ENCODE measurements at places on chromosomes 7 and 10.
A peak's percentile ranks its signal among the peaks of the same experiment; 100 is the strongest.

DNA sequence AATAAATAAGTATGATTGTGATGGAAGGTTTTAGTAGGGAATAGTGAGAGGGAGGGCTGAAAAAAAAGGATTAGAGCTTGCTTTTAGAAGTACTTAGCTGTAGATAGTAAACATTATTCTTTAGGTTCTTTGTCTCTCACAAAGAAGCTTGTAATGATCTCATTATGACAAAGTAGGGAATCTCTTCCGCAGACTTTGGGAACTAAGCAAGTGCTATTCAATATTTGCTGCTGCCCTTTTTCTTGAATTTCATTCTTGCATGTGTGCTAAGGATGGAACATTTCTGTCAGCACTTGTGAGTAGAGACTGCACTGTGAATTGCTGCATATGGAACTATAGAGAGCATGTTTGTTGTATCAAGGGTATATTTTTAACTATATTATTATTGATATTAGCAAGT, 173.4 kb downstream of the ST7 start:
- no peak for DNase-seq

DNA sequence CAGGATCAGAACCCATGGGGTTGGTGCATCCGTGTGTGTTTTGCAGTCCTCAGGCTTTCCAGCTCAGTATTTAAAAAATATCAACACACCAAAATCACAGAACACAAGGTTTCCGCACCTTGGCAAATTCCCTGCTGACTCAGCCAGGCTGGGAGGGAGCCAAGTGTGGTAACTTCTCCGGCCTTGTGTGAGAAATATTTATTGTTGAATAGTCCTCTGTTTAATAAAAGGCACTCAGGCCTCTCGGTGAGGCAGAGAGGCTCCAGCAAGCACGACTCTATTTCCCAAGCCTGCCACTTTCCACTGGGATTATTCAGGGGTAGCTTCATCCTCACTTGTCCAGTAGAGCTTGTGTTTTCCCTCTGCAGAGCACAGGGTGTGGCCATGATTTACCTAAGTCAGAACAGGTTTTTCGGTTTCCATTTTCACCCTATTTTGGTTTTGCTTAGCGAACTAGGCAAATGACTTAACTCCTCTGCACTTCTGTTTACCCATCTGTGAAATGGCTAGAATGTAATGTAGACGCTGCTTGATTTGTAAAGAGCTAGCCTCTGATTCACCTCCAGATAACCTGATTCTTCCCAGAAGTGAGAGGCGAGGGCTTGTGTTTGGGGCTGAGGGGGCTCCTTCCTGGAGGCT, 13.0 kb upstream of the CHST15 start:
- DNase-seq, result peak; percentile 64

GRCh38 chr10:3225561-3225960, 53.0 kb upstream of the PITRM1 start:
- DNase-seq, result no peak

DNA sequence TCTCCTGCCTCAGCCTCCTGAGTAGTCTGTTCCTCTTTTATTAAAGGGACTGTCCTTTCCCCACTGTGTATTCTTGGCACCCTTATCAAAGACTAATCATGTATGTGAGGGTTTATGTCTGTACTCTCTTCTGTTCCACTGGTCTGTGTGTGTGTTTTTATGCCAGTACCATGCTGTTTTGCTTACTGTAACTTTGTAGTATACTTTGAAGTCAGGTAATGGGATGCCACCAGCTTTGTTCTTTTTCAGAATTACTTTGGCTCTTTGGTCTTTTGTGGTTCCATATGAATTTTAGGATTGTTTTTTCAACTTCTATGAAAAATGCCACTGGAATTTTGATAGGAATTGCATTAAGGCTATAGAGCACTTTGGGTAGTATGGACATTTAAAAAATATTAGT, 14.1 kb upstream of the AMZ1 start:
- no peak for DNase-seq

DNA sequence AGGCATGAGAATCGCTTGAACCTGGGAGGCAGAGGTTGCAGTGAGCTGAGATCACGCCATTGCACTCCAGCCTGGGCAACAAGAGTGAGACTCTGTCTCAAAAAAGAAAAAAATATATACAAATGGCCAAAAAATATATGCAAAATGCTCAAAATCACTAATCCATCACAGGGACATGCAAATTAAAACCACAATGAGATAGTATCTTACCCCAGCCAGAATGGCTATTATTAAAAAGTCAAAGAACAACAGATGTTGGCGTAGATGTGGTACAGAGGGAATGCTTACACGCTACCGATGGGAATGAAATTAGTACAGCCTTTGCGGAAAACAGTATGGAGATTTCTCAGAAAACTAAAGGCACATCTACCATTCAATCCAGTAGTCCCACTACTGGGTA, 17.4 kb downstream of the SNX8 start:
- no peak for DNase-seq

- no peak for DNase-seq
These were observed 40.8 kb upstream of the HECW1 start for GRCh38 chr7:43071604-43072003.

DNA sequence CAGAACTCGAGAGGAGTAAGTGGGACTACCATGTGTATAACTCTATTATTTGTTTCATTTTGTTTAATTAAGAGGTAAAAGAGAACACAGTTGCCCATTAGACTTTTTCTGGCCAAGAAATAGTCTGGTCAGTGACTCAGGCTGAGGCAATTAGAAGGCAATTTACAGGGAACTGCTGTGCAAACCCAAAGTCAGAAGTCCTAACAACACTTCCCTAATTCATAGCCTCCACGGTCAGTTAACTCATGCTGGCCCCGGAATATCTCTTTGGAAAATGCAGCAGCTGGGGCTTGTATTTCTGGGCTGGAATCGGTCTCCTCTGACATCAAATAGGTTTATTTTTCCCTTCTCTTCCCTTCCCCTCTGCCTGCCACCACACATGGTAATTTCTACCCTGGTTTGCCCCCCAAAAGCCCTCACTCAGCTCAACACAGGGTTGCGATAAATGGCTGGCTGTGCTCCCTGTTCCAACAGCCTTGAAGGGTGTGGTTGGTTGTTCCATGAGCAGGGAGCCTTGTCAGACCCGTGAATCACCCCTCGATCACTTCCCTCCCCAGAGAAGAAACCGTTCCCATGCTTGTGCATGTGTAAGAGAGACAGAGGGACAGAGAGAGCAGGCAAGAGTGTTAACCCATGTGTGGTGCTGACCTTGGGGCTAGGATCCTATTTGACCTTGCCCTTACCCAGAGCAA, 5.3 kb downstream of the SH3PXD2A start:
- no peak for DNase-seq

- no peak for DNase-seq
These were observed 9.3 kb downstream of the ATG9B start for GRCh38 chr7:151014950-151015349.

DNA sequence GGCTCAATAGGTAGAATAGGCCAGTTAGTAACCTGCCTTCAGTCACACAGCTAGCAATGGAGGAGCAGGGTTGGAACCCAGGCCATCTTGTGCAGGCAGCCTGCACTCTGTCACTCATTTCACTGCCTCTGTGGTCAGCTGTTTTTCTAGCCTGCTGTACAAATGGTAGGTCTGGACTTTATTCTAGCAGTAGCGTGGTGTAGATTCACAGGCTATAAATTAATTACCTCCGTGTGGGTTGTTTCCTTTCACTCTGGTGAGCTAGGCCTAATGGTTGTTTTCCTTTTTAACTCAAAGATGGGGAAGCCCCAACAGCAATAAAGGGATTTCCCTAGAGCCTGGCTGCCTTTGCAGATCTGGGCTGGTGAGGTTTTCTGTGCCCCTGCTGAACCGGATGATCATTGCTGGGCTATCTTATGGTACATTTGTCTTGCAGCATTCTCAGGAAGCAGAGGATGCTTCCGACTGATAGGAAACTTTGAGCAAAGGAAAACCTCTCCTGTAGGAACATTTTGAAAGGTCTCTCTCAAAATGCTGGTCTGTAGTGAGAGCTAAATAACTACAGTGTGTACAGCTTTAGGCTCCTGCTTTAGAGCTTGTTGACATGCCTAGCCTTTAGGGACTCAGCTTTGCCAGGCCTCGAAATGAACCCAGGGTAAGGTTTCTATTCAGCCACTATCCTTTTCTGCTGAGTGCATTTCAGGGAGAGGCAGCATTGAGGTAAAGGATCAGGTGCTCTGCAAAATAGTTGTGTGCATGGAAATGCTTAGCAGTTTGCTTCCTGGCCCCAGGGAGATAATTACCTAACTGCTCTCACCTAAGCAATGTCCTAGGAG, 157.4 kb downstream of the ST7 start:
- DNase-seq, result no peak

DNA sequence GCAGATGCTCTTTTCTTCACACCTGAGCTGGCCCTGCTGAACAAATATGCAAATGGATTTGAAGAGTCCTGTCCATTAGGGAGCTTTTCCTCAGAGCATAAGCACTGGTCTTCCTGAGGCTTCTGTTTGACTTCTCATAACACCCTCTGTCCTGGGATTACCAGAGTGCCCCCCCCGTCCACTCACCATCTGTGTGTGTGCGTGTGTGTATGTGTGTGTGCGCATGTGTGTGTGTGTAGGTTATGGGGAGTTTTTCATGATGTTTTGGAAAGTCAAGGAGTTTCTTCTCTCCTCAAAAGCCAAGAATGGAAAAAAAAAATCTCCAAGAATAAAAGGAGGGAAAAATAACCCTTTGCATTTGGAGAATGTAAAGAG, 57.7 kb upstream of the COMTD1 start:
- DNase-seq, result no peak

- DNase-seq, result no peak
These were observed 235.8 kb downstream of the PAXIP1 start for GRCh38 chr7:154767142-154767541.

DNA sequence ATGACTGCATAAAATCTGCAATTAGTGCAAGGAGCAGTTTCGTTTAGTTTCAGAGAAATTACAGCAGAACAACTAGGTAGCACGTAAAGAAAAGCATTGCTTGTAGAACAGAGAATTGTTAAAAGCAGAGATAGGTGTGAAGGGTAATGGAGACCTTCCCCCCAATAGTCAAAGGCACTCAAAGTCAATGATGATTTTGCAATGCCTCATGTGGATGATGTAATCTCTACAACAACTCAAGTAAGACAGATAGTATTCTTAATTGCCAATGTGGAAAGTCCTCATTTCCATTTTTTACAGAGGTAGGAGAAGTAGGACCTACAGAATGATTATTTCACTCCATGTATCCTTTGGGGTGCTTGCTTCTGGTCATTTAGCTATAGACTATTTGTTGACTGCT, 94.3 kb upstream of the GNAI1 start:
- no peak for DNase-seq

DNA sequence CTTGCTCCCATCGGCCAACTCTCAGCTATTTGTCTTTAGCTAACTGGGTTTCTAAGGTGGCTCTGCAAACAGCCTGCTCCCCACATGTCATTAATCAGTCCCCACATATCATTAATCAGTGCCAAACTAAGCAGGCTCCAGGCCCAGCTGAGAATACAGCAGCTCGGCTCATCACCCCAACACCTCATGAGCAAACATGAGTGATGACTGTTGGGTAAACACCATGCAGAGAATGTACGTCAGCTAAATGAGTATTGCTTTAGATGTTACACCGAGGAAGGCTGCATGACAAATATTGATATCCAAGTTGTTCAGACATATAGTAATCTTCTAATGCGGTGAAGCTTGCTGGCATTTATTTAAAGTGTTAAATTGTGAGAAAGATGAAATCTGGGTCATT, 187.5 kb upstream of the AOAH start:
- DNase-seq, result no peak

DNA sequence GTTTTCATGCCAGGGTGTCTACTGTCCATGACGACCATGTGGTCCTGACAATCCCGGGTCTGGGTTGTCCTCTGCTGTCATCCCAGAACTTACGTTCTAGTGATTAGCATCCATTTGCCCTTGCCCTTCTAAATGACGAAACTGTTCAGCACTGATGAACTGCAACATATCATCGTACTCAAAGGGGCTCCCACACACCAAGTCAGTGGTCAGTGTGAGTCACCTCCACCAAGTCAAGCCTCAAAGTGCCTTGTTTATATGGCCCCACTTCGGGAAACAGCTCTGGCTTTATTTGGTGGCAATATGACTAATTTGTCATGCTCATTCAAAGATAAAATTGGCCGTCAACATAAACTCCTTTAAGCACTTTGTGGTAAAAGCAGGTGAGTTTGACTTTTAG, 110.7 kb downstream of the FRMD4A start:
- DNase-seq, result no peak

DNA sequence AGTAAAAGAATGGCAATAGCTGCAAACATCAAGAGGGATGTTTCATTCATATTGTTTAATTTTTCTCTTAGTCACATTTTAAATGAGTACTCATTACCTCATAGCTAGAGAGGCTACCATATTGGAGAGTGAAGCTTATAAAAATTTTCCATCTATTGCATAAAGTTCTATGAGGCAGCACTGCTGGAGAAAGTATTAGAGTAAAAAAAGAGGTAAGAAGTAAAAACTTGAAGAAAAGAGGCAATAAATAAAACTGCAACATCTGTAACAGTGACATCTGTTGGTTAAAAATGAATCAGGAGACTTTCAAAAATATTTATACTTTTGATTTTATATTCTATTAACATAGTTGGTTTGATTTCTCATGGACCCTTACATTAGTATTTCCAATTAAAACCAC, 284.5 kb upstream of the SEMA3D start:
- no peak for DNase-seq

DNA sequence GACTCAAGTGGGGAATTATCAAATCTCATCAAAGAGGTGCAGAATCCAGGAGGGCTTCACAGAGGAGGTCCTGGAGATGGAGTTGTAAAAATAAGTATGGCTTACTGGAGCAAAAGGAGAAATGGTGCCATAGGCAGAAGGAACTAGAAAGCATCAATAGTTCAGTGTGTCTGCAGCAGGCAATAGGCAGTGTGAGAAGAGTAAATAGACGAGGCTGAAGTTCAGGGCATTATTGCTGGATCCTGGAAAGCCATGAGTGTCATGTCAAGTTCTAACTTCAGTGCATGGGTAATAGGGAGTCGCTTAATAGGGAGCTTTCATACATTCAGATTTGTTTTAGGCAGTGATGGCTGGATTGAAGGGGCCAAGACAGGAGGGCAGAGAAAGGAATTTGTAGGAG, 39.3 kb downstream of the CYP26A1 start:
- DNase-seq, result no peak

- peak; percentile 47 for DNase-seq
These were observed 16.5 kb upstream of the TRIM8 start for GRCh38 chr10:102627736-102628293.

DNA sequence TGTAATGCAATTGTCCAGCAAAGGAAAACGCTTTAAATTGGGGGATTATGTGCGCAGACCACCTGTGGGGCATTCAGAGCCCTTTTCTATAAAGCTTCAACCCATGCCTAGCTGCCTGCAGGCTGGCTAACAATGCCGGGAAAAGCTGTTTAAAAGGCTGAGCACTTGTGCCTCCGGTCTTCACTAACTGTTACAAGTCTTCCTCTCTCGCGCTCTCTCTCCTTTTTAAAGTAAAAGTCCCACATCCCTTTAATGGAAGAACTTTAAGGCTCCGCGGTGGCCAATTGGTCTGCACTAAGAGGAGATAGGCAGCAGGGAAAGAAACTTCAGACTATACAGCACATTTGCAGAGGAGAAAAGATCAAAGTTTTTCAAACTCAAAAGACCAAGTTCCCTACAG, 4.6 kb downstream of the FZD8 start:
- no peak for DNase-seq
